Posterior vena cava (tissue), 2 donors: ENCODE measurements at places on chromosomes 5 and 9. TPM values are rescaled to one million over a fixed set of nuclear protein-coding genes. Genes with fewer than 3 reads are reported as not detected.

Gene DAPK1
- 33.2 TPM for total RNA-seq

Gene CDC25C
- total RNA-seq = not detected

DNA sequence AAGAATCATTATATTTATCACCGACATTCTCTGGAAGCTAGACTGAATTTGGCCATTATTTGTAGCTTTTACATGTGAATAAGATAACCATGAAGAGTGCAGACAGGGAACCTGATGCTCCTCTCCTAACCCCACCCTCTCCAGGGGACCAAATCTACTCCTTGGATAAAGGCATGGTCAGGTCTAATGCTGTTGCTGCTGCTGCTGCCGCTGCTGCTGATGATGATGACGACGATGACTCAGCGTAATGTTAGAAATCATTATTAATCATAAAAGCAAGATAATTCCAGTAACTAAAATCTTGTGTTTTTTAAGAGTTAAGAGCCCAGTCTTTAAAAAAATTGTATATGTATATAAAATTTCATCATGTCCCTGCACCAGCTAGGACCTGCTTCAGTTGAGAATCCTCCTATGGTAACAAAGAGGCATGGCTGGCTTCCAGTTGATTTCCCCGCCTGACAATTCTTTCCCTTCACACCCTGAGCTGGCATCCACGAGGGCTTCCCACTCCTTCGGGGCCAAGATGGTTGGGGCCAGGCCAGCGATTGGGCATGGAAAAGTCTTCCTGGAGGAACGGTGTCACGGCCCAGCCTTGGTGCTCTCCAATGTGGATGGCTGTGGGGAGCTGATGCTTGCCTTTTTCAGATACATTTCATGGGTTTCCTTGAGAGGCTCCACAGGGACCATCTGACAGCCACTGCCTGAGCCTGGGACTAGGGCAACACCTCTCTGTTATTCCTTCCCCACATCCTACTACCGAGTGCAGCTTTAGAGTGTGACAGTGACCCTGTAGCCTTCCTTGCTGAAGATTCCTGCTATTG is 400.0 kb downstream of the CTNND2 start:
- no peak for DNase-seq

DNA sequence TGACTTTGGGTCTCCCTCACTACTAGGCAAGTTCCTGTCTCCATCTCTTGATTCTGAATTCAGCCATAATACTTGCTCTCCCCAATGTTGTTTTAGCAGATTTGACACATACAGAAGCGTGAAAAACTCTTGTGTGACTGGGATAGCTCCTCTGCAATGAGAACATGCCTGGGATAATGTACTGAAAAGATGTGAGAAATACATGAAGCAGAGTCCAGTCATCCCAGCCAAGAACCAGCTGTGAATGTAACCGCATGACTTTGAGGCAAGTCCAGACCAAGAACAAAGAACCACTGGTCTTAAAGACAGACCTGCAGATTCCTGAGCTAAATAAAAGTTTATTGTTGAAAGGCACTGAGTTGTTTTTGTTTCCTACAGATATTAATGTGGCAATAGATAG is 135.0 kb downstream of the NMUR2 start:
- no peak for DNase-seq

- no peak for DNase-seq
Measured at GRCh38 chr5:98641671-98642070, 131.8 kb upstream of the RGMB start.

DNA sequence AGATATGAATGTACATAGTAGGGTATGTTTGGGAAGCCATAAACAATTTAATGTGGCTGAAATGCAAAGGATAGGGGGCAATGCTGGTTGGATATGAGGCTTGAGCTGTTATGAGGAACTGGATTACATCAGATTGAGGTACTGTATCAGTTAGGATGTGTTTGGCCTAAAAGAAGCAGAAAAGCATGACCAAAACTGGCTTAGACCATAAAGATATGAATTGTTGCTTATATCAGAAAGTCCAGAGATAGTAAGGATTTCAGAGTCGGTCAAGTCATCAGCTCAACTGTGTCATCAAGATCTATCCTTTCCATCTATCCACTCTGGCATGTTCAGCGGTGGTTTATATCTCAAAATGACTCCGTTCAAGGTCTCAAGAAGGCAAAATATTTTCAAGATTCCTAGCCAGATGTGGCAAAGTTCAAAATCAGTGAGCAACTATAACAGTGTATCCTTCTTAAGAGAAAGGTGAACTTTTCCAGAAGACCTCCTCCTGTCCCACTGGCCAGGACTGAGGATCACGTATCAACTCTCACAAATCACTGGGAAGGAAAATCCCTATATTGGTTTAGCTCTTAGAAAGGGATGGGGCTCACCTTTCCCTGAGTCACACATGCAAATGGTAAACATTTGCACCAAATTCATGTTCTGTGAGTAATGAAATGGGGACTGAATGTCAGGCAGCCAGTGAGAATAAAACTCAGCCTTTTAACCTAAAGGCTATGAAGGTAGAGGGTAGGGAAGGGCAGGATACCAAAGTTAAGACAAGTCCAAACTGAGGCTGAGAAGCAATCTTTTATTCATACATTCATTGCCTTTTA is 257.8 kb downstream of the TRIM32 start:
- DNase-seq = no peak
